Transverse colon (tissue), 4 donors: ENCODE measurements at places on chromosomes 12 and 14.
A peak's percentile ranks its signal among the peaks of the same experiment; 100 is the strongest.

DNA sequence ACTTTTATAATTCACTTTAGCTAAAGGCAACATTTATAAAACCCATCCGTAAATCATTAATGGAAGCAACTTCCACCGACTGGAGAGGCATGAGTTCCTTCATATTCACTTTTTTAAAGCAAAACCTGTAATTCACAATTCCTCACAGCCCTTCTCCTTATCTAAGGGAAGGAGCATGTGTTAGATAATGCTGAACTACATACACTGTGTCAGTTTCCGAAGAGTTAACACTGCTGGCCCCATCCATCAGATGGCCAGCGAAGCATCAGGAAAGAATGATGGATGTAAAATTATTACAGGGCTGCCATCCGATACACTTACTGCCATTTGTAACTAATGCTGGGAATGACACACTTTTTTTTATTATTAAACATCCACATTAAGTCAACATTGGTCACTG, 392.8 kb downstream of the SOX5 start:
- DNase-seq, result no peak

DNA sequence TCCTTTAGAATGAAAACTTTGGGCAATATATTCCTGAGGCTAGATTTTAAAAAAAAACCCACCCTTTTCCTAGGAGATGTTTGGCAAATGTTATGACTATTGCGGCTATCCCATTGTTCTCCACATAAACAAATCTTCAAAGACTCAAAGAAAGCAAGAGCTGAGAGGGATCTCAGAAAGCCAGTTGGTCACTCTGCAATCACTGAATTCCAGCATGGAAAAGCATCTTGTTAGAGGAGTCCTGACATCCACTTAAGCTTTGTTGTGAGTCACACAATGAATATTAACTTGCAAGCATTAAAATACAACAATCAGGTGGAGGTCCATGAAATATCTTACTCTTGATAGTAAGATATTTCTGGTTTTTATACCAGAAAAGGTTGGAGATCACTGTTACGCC, 11.0 kb upstream of the PTPRB start:
- no peak for DNase-seq

DNA sequence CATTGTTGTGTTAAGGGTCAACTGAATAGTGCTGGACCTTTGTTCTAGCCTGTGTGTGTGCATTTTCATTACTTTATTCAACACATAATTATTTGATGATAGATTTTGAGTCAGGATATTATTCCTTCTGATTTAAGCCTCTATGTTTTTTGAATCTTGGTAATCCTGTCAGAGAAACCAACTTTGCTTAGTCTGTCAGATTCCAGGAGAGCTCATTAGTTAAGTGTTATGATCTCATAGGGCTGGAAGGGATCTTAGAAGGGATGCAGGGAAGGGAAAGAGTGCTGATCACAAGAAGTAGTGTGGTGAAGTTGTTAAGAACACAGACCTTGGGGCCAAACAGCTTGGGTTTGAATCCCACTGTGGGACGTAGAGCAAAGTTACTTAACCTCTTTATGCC, 52.9 kb downstream of the SCN8A start:
- no peak for DNase-seq

DNA sequence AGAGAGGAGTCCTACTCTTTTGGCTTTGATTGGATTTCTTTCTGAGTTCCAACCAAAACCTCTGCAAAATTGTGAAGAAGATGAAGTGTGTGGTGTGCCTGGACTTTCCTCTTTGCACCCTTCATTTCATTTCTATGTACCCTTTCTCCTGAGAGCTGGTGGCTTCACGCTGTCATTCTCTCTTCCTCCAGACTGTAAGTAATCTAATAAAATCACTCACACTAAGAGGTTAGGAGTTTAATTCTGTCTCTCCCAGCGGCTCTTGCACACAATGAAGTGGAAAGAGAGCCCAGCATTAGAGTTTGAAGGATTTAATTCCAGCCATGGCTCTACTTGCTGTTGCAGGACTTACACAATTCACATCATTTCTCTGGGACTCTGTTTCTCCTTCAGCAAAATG, 37.8 kb upstream of the CRADD start:
- DNase-seq, result no peak

GRCh38 chr12:28158353-28158752, 31.9 kb upstream of the CCDC91 start:
- no peak for DNase-seq

GRCh38 chr12:109387425-109388166, 39.9 kb downstream of the MYO1H start:
- DNase-seq, result no peak

GRCh38 chr14:90815572-90815821, 733 bp downstream of the TTC7B start:
- DNase-seq, result no peak

DNA sequence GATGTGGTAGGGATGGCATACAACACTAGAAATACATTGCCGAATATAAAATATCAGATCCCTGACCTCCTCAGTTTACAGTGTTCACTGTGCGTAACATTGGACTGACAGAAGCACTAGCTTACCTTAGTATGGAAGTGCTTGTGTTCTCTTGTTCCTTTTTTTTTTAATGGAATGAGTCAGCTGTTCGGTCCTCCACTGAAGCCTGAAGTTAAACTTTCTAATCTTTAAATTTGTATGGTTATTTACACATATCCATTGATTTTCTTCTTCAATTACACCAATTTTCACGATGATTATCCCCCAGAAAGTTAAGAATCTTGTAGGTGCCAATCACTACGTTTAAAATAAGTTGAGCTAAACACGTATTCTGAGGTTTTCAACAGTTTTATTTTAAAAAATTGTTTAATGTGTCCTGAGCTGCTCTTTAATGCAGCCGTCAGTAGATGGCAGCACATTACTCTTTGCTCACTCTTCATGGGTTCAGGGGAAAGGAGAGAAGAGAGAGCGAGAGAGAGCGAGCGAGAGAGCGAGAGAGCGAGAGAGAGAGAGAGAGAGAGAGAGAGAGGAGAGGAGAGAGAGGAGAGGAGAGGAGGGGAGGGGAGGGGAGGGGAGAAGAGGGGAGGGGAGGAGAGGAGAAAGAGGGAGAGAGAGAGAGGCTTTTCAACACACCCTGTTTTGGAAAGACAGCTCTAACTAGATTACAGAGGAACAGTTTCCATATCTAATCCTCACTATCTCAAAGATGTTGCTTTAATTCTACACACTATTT, 134.7 kb upstream of the SCAF11 start:
- DNase-seq, result peak; percentile 51

DNA sequence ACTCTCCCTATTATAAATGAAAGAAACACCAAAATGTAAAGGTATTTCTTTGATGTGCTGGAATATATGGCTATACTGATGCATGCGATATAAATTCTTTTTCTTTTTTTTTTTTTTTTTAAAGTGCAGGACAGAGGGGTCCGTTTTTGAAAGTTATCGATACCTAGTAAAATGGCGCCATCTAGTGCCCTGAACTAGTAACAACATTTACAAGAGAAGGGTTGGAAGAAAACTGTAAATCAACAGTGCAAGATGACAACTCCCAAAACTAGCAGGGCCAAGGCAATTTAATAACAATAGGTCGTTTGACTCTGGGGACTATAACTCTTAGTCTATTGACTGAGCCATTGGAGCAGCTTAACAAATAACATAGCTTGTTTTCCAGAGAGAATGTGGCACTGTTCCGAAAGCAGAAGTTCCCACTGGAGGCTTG, 137.7 kb downstream of the SPTSSA start:
- peak; percentile 12 for DNase-seq

DNA sequence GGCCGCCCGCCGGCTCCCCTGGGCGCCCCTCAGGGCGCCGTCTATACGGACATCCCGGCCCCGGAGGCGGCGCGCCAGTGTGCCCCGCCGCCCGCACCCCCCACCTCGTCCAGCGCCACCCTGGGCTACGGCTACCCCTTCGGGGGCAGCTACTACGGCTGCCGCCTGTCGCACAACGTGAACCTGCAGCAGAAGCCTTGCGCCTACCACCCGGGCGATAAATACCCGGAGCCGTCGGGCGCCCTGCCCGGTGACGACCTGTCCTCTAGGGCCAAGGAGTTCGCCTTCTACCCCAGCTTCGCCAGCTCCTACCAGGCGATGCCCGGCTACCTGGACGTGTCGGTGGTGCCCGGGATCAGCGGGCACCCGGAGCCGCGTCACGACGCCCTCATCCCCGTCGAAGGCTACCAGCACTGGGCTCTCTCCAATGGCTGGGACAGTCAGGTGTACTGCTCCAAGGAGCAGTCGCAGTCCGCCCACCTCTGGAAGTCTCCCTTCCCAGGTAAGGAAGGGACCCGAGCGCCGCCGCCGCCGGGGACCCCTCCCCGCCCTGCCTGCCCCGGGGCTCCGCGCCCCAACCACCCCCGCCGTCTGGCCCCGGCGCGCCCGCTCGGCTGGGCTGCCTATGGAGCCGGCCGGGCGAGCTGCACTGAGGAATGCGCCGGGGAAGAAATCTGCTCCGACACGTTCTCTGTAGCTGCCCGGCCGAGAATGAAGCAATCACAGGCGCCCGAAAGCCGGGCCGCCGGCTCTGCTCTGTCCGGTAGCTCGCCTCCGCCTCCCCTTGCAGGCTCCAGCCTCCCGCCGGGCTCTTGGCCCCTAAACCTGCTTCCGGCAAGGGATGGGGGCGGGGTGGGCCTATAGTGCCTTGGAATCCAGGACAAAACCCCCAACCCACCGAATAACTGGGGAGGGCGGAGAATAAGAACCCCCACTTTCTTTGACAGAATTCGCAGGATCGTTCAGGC, 794 bp downstream of the HOXC13 start:
- DNase-seq, result no peak

DNA sequence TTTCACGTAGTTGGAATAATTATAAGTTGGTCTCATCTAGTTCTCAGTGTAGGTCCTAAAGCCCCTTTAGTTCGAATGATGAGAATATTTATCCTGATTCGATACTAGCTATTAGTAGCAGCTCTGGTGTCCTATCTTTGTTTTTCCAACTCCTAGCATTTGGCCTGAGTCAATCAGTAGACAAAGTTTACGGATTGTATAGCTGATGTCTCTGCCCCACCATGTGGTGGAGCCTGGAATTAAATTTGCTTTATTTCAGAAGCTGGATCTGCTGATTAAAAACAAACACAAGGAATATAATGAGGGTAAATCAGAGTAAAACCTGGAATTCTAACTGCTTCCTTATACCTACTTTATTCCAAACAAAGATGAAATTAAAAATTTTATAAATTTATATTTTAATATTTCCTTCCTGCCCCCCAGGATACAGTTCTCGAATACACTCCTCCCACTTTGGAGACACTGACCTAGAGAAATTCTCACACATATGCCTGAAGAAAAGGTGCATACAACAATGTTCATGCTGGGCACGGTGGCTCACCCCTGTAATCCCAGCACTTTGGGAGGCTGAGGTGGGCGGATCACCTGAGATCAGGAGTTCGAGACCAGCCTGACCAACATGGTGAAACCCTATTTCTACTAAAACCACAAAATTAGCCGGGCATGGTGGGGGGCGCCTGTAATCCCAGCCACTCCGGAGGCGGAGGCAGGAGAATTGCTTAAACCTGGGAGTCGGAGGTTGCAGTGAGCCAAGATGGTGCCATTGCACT, 7.6 kb upstream of the BRMS1L start:
- peak; percentile 32 for DNase-seq

DNA sequence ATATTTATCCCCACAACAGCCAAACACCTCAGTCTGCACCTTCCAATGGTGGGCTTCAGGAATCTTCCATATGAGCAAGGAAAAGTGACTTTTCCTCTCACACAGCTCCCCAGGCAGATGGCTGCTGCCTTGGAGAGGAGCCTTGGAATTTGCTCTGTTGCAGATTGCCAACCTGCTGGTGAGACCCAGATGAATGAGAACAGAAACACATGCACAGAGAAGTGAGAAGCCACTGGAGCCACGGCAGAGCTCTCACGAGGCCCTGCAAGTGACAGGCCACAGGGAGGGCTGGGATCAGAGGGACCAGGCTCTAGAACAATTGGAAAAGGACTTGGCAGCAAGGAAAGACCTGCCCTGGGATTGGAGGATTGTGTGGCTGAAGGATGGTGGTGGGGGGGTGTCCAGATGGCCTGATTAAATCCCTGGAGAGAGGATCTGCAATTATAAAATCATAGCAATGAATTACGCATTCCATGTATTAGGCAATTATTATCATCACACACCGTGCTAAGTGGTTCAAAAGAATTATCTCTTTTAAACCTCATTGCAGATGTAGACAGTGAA, 84.9 kb upstream of the PWP1 start:
- DNase-seq, result no peak

GRCh38 chr12:84341467-84342193, 571.0 kb downstream of the SLC6A15 start:
- no peak for DNase-seq

DNA sequence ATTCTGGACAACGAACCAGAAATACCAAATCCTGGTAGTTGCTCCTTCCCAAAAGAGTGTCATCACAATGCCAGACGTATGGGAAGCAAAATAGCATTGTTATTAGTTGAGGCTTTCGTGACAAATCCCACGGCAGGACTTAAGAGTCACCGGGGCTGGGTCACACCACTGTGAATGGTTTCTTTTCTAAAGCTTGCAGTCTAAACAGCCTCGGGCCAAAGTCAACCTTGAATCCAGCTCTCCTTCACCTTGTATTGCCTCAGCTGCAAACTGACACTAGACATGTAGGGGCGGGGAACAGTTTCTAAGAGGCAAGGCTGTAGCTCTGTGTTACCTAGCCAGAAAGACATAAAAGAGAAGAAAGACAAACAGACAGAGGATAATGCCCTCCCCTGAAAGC, 734.8 kb downstream of the MED13L start:
- no peak for DNase-seq

DNA sequence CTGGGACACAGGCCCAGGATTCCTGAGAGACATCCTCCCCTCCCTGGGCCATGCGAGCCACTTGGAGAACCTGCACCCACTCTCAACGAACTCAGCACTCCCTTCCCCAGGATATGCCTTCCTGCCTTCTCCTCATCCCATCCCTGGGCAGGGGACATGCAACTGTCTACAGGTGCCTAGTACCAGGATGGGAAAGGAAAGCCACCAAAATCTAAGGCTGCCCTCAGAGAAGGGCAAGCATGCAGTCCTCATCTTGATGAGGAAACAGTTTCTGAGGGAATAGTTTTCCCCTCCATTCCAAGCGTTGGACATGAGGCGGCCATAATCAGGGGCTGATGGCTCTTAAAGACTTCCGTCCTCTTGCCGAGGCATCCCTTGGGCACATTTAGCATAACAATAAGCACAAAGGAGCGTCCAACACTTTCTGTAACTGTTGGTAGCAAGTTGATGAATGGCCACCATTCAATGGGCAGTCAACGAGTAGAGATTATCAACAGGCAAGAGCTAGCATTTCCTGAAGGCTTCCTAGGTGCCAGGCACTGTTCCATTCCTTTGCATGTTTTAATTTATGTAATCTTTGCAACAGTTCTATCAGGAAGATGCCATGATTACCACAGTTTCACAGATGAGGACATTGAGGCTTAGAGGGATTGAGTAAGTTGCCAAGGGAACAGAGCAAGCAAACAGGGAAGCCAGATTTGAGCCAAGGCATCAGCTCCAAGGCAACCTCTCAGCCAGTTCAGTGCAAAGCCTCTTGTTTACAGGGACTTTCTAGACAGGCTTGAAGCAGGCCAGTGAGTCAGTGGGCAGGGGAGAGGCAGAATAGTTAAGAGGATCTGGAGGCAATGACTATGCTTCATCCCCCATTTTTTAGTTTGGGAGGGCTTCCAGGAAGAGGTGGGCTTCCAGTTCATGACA, 105.1 kb downstream of the SINHCAF start:
- DNase-seq, result no peak
